ENCODE measurements at places on chromosomes 1 and 21.
A peak's percentile ranks its signal among the peaks of the same experiment; 100 is the strongest.

GRCh38 chr1:91754348-91754747, 131.6 kb downstream of the TGFBR3 start:
- no peak for DNase-seq

DNA sequence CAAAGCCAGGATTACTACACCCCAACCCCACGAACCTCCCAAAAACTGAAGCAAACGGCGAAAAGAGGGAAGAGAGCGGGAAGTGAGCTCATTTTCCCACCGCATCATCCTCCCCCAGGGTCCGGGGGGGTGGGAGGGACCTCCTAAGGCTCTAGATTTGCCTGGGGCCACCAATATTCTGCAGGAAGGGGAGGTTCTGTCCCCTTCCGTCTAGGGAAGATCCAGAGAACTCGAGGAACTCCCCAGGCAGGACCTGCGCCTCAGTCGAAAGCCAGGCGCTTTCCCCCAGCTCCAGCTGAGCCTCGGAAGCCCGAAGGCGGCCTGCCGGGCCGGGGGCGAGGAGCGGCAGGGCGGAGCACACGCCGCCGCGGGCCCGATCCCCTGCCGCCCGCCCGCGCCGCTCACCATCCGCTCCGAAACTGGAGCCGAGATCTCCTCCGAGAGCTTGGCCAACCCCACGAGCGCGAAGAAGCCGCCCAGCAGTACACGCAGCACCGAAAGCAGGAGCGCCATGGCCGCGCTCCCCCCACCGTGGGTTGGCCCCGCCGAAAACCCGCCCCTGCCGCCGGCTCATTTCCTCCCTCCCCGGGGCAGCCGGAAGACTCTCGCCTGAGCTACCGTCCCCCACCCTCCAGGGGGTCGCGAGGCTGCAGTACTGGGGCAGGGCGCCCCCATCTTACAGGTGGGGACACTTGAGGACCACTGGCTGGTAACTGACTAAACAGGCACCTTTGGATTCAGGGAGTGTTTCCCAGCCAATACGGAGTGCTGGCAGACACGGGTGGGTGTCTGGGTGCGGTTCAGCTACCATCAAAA, at the start of gene TMEM35B:
TMEM35B (minus strand) TSS at position 555 of the 816 bp plus-strand sequence; CDS start at position 513, 42 bp downstream.
- DNase-seq: peak; percentile 90

GRCh38 chr21:28871388-28872010, 121.2 kb downstream of the LTN1 start:
- DNase-seq: no peak

- no peak for DNase-seq
Observed at GRCh38 chr1:55636696-55637095, 421.5 kb upstream of the USP24 start.

DNA sequence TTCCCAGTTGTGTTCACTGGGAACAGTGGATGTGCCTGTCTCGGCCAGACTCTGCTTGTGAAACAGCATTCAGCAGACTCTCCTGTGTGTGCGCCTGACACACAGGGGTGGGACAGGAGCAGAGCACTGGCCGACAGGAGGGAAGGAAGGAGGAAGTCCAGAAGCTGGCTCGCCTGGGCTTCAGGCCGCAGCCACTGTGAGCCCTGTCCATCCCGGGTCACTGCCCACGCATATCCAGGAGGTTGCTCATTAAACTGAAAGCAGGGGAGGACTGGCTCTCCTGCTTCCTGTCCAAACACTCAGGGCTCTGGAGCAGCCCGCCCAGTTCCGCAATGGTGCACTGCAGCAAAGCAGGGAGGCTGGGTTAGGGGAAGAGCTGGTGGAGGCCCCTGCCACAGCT, 218.7 kb upstream of the VAMP3 start:
- no peak for DNase-seq

GRCh38 chr1:42941640-42942330, 16.9 kb downstream of the SLC2A1 start:
- DNase-seq: peak; percentile 99

GRCh38 chr1:27862004-27862403, 10.3 kb upstream of the THEMIS2 start:
- DNase-seq: no peak

GRCh38 chr1:211942583-211942982, 92.8 kb downstream of the INTS7 start:
- no peak for DNase-seq

- DNase-seq: peak; percentile 47
Observed at GRCh38 chr1:17441265-17441992, 2.0 kb upstream of the RCC2 start.

- DNase-seq: no peak
Observed at GRCh38 chr1:119163396-119163795, 22.9 kb upstream of the WARS2 start.

DNA sequence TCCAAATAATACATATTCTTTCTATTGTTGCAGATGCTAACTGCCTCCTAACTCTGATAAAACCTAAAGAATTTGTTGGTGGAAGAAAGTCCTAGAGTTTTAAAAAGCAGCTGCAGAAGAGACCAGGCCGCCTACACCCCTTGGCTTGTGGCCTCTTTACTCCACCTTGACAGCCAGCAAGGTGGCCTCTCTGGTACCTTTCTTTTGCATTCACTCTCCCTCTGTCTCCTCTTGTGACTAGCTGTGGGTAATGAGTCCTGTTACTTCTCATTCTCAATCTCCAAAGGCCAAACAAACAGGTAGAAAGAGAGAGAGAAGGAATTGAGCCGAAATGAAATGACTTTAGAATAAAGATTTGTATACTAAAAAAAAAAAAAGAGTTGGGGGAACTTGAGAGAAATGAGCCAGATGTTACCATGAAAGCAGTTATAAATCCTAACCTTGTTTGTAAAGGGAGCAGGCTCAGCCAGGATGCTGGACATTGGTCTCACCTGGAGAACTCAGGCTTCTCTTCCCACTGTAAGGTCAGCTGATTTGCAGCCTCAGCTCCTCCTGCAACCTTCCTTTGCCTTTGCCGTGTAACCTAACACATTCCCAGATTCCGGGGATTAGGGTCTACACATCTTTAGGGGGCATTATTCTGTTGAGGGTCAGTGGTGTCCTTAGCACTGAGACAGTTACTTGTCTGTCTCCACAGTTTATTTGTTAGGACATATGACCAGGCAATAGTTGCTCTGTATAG, 164.1 kb upstream of the IRF2BP2 start:
- no peak for DNase-seq

- no peak for DNase-seq
Observed at GRCh38 chr1:156214024-156214748, 1.4 kb downstream of the PMF1 start.

GRCh38 chr1:153933955-153934354, 11.2 kb upstream of the GATAD2B start:
- DNase-seq: no peak

DNA sequence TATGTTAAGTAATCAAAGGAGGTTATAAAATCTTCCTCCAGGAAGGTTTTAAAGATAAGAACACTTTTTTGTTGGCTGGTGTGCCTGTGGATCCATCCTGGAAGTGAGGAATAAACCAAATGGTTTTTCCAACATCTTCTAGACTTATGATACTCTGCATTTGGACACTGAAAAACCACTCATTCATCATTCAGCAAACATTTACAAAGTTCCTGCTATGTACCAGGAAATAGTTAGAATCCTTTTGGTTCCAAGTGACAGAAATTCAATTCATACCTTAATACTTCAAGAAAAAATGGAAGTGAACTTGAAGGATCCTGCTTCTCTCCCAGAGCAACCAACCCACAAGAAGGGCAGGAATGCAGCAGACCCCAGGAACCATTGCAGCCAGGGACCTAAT, 39.6 kb upstream of the PIGC start:
- DNase-seq: no peak

GRCh38 chr1:165381745-165382505, 25.4 kb upstream of the LMX1A start:
- DNase-seq: no peak

DNA sequence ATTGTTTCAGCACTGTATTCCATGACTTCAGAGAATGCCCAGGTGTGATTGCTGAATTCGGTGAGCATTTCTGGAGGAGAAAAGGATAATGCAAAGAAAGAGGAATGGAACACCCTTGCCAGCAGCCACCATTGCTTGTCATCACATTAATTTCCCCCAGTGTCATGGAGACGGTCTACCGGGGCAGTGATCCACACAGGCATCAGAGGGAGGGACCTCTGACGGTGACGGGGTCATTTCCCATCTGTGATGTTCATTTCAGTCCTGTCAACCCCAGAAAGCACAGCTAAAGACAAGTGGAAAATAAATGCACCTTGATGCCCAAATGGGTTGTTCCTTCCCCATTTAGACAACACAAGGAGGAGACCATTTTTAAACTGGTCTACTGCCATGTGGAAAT, 376.4 kb downstream of the PCP4 start:
- DNase-seq: no peak

DNA sequence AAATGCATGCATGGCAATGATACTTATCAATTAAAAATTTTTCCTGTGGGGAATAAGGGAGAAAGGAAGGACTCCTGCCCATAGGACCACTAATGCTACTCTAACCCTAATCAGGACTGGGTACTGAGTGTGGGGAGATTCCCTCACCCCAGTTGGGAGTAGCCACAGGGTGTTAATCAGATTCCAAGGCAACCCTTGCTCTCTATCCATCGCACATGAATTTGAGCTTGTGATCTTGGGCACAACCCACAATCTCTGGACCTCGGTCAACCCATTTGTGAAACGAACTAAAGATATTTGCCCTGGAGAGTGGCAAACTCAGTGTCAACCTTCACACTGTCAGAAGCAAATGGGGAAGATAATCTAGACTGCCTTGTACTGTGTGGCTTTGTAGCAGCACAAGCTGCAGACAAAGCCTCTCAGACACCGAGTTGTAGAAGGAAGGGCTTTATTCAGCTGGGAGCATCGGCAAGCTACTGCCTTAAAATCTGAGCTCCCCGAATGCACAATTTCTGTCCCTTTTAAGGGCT, 69.5 kb downstream of the SERINC2 start:
- DNase-seq: no peak

- DNase-seq: no peak
Observed at GRCh38 chr1:34794790-34795180, 2.0 kb downstream of the GJA4 start.

GRCh38 chr1:170310951-170311350, 165.2 kb downstream of the NTMT2 start:
- DNase-seq: no peak

DNA sequence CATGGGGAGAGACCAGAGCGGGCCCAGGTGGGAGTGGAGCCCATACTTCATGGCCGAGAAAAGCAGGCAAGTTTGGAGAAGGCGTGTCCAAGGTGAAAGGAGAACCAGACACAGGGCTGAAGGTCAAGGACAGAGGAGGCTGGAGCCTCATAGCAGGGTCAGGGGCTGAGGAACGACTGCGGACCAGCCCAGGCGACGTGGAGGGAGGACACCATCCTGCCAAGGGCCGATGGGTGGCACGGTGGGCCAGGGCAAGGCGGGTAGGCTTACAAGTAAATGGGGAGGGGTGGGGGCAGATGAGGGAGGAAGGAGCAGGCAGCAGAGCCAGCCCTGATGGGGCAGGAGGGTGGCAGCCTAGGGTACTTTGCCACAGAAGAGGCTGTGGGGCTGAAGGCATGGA, 18.2 kb upstream of the GPR153 start:
- DNase-seq: no peak

- no peak for DNase-seq
Observed at GRCh38 chr21:42311160-42311559, 4.0 kb downstream of the TFF3 start.

DNA sequence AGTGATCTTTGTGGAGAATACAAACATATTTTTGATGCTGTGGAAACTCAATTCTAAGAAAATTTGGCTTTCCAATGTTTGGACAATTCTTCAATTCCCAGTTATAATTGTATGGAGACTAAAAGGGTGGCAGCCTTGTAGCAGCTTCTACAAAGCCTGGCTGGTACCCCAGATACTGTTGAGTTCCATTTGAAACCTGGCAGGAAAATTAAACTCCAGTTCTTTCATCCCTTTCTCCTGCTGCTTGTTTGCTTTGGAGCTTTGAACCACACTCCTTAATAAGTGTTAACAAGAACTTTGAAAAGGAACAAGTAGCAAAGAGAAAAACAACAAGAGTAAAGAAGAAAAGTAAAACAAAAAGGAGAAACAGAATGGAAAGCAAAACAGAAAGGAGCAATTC, 172.6 kb upstream of the ADAMTS5 start:
- no peak for DNase-seq

- DNase-seq: no peak
Observed at GRCh38 chr1:193660428-193660827, 474.0 kb upstream of the B3GALT2 start.

DNA sequence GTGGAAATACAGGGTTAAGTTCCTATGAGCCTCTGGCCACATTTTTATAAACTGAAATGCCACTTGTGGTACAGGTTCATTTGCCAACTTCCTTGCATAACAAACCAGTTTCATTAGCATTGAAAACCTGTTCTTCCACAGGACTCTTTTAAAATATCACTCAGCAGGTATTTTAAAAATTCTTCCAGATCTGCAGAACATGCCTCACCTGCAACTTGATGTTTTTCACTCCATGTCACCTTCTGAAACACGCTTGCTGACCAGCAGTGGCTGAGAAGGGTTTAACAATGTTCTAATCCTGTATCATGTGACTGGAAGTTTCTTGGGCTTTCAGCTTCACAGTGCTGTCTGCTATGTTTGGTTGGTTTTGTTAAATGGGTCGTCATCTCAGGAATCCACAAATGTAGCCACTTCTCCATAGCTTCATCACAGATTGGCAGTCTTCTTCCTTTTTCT, 17.6 kb upstream of the CBR3 start:
- no peak for DNase-seq

DNA sequence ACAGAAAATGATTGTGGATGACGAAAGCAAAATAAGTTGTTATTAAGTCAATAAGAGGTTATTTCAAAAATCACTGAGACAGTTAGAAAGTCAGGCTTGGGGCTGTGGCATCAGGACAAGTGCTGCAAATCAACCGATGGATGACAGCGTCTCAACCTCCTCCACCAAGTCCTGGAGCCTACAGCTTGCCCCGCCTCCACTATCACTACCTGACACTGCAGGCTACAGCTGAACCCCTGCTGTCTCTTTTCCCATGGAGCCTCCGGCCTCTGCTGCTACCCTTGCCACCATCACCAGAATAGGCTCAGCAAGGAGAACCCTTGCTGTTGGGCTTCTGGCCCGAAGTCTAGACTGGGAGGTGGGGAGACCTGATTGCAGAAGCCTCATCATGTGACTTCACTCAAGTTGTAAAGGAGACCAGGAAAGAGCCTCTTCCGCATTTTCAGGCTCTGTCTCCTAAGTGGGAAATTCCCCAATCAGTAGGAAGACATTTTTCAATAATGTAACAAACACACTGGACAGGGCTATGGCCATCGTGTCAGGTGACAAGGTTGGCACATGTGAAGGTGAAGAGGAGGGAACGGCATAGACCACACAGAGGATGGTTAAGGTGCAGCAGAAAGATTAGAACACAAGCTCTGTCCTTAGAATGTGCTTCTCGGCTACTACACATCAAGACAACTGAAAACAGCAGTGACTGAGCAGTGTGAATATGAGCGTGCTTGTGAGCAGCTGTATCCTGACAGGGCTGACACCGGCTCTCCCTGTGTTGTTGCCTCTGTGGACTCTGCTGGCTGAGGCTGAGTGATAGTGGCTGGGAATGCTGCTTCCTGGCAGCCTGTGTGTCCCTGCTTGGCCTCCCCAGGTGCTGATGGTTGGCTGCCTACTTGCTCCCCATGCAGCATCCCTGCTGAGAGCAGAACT, 660.7 kb downstream of the PTPRU start:
- DNase-seq: no peak

- DNase-seq: no peak
Observed at GRCh38 chr1:154423304-154423987, 18.3 kb downstream of the IL6R start.

Data from NCI-H510A treated with DMSO at 0.1 percent for 48 hours (cell line).